ENCODE measurements at places on chromosomes 6 and 20.

DNA sequence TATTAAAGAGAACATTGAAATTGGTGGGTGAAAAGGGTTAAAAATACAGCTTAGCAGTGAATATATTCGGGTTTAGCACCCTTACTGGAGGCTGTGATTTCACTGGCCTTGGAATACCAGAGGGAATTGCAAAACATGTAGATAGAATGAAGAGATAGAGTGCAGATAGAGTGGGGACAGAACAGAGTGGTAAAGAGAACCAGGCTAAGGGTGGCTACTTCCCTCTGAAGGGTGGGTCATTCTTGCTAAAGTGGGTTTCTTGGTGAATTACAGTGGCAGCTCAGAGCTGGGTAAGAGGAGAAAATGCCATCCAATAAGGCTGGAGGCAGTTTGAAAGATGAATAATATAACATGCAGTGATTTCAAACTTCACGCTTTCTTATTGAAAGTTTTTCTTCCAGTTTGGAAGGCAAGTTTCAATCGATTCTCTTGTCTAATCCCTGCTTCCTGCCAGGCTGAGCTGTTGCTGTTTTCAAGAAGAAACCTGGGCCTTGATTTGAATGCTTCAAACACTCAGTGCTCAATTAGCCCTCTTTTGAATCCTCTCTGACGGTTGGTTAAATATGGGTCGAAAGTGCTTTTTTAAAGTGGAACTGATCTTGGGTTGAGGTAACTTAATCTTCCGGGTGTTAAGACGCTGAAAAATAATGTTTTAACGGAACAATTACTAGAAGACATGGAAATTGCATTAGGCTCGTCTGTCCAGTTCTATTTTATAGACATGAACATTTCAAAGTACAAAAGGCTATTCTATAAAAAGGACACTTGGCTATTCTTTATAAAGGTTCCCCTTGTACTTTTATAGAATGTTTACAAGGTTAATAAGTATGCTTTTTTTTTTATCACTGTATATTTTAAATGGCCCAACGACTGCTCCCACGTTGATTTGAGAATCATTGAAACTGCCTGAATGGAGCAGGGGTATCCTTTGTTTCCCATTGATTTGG is 203.3 kb downstream of the BCAS1 start:
- DNase-seq, result no peak

- no peak for DNase-seq
Observed at GRCh38 chr6:158058171-158058651, 76.5 kb downstream of the SYNJ2 start.

DNA sequence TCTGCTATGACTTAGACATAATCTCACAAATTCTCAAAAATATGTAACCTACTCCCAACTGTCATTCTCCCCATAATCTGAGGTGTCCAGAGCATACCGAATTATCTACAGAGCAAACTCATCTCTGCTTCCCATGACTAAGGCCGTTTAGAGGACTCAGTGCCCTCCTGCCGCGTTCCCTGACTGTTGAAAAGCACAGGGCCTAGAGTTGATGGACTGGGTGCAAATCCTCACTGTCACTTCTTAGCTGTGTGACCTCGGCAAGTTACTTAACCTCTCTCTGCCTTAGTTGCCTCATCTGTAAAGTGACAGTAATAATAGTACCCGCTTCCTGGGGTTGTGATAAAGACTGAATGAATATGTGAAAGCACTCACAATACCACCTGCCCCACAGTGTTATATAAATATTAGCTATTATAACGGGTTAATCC is 4.7 kb upstream of the TUBB2A start:
- no peak for DNase-seq

DNA sequence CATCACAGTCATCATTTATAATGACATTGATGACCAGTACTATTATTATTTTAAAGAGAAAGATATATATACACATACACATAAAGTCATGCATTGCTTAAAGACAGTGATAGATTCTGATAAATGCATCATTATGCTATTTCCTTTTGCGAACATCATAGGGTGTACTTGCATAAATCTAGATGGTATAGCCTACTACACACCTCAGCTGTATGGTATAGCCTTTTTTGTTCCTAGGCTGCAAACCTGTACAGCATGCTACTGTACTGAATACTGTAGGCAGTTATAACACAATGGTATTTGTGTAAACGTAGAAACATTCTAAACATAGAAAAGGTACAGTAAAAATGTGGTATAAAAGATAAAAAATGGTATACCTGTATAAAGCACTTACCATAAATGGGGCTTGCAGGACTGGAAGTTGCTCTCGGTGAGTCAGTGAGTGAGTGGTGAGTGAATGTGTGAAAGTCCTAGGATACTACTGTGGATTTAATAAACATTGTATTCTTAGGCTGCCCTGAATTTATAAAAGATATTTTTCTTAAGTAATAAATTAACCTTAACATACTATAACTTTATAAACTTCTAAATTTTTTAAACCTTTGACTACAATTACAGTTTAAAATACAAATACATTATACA is 23.9 kb downstream of the QKI start:
- DNase-seq, result no peak

DNA sequence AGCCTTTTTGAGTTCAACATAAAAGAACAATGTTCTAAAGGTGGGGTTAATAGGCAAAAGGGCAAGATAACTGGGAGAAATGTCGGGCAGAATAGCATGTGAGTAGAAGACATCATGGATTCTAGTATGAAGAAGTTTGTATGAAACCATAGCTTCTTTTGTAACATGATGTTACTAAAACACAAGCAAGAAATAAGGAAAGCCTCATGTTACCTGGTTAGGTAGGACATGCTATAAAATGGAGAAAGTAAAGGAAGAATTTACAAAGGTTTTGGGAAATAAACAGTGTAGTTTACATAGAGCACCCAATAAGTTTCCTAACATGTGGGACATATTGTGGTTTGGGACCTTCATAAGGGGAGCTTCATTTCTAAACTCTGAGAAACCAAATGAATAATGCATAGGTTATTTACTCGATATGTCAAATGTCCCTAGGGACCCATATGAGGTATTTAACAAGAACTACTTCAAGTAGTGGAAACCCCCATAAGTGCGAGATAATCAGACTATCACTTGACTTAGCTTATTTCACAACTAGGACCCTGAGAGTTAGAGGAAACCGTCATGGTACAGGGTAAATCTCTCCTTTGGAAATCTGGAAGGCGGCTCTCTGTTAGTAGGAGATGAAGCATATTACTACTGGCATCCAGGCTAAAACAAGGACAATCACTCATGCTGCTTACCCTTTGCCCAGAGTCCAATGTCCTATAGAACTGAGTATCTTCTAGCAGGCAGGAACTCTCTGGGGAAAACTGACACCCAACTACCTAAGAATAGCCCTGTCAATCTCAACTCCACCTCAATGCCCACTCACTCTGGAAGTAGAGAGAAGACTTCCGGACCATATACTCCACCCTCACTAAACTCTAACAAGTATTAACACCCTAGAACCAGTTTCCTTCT is 57.5 kb downstream of the ILRUN start:
- DNase-seq, result no peak

- no peak for DNase-seq
Observed at GRCh38 chr20:48807586-48808381, 20.0 kb downstream of the PREX1 start.

DNA sequence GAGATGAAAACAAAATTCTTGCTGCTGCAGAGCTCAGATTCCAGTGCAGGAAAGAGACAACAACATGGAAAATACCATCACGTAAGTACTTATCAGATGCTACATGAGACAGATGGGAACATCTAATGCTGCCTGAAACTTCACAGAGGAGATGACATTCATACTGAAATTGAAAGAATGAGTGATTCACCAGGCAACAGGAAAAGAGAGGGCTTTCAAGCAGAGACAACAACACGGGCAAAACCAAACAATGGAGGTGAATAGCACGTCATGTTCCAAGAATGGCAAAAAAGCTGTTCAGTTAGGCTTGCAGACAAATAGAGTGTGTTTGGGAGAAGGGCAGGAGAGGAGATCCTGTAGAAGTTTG is 39.3 kb downstream of the GTF2H5 start:
- DNase-seq, result no peak

Measured in thyroid gland (tissue), 4 donors.